ENCODE measurements at places on chromosomes 1 and 21. TPM values are rescaled to one million over a fixed set of nuclear protein-coding genes. Genes with fewer than 3 reads are reported as not detected.

Gene RASSF5
- total RNA-seq = 18.2 TPM

Gene PHGDH
- 45.4 TPM for total RNA-seq

Gene DISC1
- total RNA-seq = 10.9 TPM

Gene NPL
- 36.6 TPM for total RNA-seq

Gene HNRNPR
- 113 TPM for total RNA-seq

Gene CDK18
- 47.1 TPM for total RNA-seq

Gene PLA2G2F
- total RNA-seq = not detected

Gene FBLIM1
- total RNA-seq = 418 TPM

Gene GSTM1
- 63.8 TPM for total RNA-seq

DNA sequence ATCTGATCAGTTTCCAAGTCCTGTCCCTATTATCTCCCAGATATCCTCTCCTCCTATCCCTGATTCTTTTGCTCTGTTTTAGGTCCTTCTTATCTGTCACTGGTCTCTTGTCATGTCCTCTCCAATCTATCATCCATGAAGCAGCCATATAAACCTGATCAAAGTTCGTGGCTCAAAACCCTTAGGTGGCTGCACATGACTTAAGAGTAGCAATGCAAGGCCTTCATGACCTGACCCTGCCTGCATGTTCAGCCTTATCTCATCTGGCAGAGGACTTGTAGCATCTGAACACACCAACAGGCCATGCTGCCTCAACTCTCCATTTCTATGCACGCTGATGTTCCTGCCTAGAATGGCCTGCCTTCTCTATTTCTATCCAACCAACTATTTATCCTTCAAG, 65.2 kb downstream of the NOS1AP start:
- DNase-seq = no peak

GRCh38 chr1:93567255-93567918, 114.2 kb downstream of the BCAR3 start:
- DNase-seq = no peak

GRCh38 chr1:67559222-67559700, 125.7 kb upstream of the GADD45A start:
- DNase-seq = peak; percentile 79

DNA sequence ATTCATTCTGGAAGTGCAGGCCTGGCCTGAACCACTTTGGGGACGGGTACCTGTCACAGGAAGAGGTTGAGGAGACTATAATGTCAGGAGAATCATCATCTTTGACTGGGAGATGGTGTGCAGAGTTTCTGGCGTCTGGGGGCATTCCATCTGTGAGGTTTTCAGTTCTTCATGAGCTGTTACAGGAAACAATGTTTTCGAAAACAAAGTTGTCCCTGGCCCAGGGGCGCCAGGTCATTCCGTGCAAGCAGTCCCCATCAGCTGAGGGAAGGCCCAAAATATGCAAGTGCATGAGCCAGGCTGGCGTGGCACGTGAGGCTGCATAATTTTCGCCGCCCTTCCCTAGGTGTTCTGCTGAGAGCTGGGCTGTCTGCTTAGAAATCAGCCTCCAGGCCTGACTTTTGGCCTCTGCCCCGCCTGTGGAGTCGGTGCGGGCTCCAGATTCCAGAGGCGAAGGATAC, 68.4 kb upstream of the ATP5PO start:
- DNase-seq = no peak

DNA sequence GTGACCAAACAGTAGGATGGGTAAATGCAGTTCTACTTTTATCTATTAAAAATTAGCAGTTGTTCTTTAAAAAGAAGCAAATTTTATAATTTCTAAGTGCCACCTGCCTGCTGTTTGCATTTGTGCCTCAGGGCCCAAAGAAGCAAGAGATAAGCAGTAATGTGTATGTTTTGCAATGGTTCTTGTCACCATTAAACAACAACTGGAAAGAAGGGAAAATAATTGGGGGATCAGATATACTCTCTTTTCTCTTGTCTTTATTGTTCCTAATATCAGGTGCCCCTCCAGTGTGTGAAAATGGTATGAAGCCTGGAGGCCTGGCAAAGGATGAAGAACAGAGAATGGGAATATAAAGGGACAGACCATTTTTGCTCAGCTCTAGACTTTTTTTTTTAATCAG, 9.6 kb downstream of the B3GALT2 start:
- no peak for DNase-seq

- no peak for DNase-seq
These were observed 155.1 kb downstream of the SIPA1L2 start for GRCh38 chr1:232474826-232475225.

DNA sequence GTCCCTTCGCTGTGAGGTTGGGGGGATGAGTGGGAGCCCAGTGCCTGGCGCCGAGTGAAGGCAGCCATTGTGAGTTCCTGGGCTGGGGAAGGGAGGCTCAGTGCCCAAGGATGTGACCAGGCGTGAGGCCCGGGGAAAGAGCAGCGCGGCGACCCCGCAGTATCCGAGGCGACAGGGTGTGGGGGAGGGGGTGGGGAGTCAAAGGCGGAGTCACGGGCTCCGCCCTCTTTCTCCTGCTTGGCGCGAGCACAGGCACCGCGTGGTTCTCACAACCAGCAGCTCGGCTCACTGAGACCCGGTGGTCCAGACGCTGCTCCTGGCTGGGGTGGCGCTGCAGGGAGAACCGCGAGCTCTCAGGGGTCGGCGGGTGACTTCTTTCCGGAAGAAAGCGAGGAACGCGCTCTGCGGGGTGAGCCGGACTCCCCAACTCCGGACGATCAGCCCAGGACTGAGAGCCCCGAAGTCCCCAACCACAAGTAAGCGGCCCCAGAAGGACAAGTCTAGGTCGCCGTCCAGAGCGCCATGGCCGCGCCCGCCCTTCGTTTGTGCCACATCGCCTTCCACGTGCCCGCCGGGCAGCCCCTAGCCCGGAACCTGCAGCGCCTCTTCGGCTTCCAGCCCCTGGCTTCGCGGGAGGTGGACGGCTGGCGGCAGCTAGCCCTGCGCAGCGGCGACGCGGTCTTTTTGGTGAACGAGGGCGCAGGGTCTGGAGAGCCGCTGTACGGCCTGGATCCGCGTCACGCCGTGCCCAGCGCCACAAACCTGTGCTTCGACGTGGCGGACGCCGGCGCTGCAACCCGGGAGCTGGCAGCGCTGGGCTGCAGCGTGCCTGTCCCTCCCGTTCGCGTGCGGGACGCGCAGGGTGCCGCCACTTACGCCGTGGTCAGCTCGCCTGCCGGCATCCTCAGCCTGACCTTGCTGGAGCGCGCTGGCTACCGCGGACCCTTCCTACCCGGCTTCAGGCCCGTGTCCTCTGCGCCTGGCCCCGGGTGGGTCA, at the start of gene HPDL:
TSS of gene HPDL (plus strand) at position 269 of the 997 bp plus-strand sequence. CDS start at position 523, 254 bp downstream.
- DNase-seq = peak; percentile 87

DNA sequence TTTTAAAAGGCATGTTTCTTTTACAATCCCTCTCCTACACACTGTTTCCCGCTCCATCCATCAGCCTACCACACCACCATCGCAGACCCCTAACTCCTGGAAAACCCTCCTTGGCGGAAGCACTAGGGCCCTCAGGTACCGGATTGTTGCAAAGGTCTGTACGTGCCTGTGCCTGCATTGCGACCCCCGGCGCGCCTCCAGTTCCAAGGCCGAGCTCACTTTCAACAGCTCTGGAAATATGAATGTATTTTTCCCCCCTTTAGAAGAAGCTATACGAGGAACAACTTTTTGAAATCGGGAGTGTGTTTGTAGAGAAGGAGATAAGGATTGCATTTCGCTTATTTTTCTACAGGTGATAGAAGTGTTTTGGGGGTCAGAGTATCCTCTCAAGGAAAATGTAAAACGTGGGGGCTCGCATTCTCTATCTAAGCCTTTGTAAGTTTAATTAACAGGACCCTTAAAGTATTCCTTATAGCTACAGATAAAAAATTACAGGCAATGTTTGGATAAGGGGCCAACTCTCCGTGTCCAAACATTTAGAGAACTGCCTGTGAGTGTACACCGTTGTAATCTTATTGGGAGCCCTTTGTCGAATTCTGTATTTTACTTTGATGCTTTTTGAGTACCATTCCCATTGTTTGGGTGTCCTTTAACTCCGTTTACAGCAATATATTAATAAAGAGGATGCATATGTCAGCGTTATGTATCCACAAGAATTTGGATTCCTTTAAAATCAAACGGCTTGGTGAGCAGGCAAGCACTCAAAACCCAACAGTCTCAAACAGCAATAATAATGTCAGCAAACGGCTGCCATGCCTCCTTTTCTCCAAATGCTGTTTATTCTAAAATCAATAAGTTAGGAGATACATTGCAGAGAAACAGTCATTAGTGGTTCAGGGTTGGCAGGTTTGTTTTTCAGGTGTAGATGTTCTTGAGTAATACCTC, 5.9 kb downstream of the PRRX1 start:
- no peak for DNase-seq

GRCh38 chr21:42165901-42166300, 53.0 kb upstream of the ABCG1 start:
- no peak for DNase-seq
